ENCODE measurements at places on chromosomes 5 and 9. TPM values are rescaled to one million over a fixed set of nuclear protein-coding genes. Genes with fewer than 3 reads are reported as not detected.

Gene PTGR1
- total RNA-seq, result 52.2 TPM

Gene ZCCHC9
- total RNA-seq, result 18.8 TPM

- no peak for DNase-seq
These were observed 34.1 kb upstream of the ARRDC3 start for GRCh38 chr5:91417219-91417618.

Gene ADGRD2
- total RNA-seq, result not detected

GRCh38 chr5:115418788-115419187 lies 122.3 kb upstream of the CCDC112 start:
- DNase-seq, result no peak

DNA sequence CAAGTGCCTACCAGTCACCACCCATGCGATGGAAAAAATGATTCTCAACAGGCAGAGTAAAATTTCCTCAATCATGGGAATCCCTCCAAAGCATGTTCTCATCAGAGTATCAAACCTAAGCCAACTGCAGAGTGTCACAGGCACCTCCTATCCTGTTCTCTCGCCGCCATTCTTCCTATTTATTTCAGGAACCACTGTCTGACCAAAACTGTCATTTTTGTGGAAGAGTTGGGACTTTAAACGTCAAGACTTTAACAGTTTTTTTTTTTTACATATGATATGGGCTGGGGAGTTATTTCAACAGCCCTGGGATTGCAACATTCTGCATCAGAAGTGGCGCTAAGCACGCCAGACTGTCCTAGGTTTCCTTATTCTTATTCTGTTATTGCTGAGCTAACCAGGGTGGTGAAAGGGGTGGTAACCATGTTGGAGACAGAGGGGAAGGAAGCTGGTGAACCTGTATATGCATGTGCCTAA lies 29.5 kb downstream of the PFDN1 start:
- no peak for DNase-seq

GRCh38 chr9:136806631-136807201 lies 1.0 kb upstream of the RABL6 start:
- no peak for DNase-seq

GRCh38 chr9:104078596-104078995 lies 15.5 kb upstream of the SMC2 start:
- no peak for DNase-seq

DNA sequence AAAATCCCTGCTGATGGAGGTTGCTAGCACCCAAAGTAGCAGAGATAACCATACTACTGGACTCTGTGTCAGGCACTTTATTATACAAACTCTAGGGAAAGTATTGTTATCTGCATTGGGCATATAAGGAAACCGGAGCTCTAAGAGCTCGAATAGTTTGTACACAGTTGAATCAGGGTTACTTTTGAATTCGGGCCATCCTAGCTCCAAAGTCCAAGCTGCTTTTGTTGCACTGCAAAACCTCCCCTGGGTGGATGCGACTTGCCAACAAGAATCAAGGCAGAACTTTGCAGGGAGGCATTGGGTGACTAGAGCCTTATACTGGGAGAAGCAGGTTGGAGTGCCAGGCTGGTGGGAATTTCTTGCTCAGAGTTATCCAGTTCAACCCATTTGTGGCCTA lies 435.1 kb downstream of the SPATA31D1 start:
- no peak for DNase-seq

- no peak for DNase-seq
These were observed 601 bp downstream of the NNT start for GRCh38 chr5:43603344-43604217.

- DNase-seq, result no peak
These were observed at the start of gene PDE8B for GRCh38 chr5:77210091-77210963. Gene PDE8B, plus strand, starts transcription at chr5:77210680. Its CDS starts 246 bp downstream, at chr5:77210926.

- DNase-seq, result no peak
These were observed 110.4 kb downstream of the TLE4 start for GRCh38 chr9:79682076-79682736.

DNA sequence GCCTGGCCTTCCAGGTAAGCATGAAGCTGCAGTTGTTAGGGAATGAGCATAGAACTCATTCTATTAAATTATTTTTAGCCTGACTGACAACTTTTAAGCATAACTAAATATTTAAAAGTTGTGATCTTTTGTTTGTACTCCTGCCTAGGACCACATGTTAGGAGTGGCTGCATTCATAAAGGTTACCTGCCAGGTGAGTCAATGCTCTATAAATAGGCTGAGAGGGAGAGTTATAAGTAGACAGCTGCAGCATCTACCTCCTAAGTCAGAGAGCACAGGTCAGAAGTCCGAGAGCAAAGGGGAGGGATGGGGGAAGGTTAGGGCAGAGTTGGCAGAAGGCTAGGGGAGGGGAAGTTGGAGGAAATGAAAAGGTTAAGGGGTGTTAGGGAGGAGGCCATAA lies 292.4 kb upstream of the TLE4 start:
- no peak for DNase-seq

DNA sequence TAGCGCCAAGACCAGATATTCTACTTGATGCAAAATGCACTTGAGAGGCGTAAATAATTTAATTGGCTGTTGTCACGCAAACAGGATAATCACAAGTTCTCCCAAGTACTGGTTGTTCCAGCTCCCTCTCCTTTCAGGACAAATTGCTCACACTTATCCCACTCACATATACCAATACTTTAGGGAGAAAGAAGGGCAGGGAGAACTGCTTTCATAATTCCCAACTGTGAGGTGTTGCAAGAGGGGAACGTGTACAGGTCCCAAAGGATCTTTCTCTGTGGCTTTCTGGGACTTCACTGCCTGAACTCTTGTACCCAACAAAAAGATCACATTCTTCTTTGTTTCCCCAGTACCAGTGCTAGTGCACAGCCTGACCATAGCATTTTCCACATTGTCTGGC lies 21.5 kb upstream of the TGFBI start:
- no peak for DNase-seq

DNA sequence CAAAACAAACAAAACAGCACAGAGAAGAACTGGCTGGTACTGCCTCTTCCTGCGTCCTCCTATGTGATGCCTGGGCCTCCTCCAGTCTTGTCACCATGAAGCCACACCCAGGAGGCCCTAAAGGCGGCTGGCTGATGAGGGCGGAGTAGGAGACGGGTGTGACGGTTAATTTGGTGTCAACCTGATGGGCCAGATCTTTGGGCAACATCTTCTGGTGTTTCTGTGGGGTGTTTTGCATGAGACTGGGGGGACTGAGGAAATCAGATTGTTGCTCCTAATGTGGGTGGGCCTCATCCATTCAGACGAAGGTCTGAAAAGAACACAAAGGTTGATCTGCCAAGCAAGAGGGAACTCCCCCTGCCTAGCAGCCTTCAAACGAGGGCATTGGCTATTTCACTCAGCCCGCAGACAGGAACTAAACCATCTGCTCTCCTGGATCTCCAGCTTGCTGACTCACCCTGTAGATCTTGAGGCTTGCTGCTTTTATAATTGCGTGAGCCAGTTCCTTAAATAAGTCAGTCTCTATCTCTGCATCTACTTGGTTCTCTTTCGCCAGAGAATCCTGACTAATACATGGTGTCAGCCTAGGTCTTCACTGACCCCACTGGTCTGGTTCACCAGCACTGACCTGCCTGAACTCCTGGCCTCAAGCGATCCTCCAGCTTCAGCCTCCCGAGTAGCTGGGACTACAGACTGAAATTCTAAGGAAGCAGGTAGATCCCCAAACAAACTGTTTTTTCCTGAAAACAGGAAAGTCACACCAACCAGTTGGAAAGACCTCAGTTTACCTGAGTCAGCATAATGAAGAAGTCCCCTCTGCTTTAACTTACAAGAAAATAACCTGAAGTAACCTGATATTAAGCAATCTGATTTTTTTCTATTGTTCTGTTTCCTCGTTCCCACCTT lies 12.8 kb upstream of the ZFP62 start:
- DNase-seq, result no peak

GRCh38 chr9:119272500-119273211 lies 96.6 kb downstream of the BRINP1 start:
- no peak for DNase-seq

DNA sequence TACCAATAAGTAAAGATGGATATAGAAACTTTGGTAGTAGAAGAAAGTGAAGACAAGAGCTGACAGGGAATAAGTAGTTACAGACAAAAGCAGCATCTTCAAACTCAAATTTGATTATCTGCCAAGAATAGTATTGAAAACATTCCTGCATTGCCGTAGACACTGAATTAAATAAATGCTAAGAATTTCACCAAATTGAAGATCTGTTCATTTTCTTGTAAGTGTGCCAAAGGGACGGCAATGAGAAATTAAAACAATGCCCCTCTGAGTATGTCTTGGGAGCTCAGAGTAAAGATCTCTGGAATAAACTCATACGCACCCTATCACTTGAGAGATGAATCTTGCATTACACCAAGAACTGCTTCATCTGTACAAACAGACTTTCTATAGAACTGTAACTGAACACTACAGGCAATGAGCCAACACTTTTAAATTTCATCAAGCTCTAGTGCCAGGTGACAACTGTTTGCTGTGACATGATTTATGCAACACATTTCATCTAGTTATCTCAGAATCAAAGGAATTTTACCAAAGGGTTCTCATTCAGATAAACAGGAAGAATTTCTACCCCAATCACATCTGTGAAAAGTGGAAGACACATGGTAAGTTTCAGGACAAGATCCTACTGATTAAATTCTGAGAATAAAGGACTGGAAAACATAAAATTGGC lies 66.9 kb downstream of the RFX3 start:
- DNase-seq, result no peak

DNA sequence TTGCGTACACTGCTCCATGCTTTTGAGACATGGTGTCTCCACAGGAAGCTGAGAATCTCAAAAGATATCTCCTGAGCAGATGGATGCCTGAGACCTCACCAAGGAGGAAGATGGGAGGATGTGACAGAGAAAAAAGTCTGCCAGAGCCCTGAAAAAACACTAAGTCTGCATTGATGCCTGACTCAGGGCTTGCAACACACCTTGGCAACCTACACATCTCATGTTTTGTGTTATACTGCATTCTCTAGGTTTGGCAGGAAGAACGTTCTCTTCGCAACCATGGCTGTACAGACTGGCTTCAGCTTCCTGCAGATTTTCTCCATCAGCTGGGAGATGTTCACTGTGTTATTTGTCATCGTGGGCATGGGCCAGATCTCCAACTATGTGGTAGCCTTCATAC lies 19.2 kb downstream of the SLC22A4 start:
- DNase-seq, result no peak

DNA sequence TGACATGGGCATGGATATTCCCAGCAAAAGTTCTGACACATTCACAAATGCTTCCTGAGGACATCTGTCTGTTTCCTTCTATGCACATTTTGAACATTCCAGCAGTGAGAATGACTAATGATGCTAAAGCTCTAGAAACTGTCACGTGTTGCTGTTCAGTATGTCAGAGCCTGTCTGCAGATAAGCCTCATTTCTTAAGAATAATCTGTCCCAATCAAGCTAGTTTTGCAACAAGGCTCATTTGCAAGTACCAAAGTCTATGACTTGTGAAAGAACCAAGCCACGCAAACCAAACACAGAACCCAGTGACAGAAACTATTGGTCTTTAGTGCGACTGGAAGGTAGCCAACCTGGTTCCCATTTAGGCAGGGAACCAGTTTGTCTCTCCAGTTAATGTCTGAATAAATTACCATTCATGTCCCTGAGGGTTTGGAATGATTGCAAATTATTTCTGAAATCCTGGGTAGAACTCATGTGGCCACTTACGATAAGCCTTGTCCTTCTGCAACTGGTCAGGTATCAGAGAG lies 178.5 kb downstream of the C9orf152 start:
- DNase-seq, result peak; percentile 81

DNA sequence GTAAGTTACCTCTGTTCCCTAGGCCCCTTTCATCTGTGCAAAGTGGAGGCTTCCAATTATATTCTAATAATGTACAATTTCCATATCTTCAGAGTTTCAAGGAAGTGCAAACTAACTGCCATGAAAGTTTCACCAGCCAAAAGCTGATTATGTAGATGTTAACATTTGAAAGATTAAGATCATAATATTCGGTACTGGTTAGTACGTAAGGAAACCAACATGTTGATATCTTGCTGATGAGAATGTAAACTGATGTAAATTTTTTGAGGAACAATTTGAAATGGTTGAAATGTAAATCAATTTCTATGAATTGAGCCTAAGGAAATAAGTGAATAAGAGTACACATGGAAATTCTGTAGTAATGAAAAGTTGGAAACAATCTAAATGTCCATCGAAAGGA lies 12.9 kb upstream of the KLF4 start:
- DNase-seq, result no peak

GRCh38 chr5:172529896-172530295 lies 75.6 kb upstream of the SH3PXD2B start:
- no peak for DNase-seq
